ENCODE measurements at places on chromosomes 13 and 19.

DNA sequence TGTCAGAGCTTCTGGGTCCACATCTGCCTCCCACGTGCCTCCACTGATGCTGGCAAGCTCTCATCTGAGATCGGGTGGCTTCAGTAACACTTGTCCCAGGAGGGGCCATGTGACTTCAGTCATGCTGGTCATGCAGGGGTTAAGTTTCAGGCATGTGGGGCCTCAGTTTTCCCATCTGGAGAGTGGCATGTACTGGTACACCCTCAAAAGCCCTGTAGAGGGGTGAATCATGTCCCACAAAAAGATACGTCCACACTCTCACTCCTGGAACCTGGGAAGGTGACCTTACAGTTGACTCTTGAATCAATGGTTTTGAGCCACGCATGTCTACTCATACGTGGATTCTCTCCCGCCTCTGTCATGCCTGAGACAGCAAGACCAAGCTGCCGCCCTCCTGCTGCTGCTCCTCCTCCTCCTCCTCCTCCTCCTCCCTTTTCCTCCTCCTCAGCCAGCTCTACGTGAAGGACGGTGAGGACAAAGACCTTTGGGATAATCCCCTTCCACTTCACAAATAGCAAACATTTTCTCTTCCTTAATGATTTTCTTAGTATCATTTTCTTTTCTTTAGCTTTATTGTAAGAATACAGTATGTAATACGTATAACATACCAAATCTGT is 53.7 kb downstream of the COMP start:
- DNase-seq = no peak

DNA sequence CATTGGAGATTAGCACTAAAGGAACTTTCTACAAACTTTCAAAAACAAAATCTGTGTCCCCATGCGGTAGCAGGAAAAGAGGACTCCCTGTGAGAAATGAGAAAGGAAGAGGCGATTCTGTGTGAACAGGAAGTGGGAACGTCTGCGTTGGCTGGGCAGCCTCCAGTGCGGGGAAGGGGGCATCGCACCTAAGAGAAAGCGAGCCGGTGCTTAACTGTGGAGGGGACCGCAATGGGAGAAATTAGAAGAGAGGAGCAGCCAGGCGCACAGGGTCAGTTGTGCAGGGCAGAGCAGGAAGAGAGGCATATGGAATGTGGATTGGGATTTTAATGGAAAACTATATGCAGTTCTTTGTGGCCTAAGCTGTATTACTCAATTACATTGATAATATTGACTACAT is 77.4 kb upstream of the DOCK9 start:
- no peak for DNase-seq

DNA sequence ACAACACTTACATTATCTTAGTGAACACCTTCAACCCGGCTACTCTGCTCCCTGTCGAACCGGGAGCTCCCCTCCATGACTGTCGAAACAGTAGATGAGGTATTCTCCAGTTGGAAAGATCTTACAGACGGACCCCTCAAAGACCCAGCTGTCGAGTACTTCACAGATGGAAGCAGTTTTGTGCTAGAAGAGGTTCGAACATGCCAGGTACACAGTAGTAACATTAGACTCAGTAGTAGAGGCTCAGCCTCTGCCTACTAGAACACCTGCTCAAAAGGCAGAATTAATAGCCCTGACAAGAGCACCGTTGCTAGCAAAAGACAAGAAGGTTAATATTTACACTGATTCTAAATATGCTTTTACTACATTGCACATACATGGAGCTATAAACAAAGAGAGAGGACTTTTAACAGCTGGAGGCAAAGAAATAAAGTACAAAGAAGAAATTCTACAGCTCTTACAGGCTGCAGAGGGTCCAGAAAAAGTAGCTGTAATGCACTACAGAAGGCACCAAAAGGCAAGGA is 13.6 kb upstream of the SLC15A1 start:
- DNase-seq = no peak

GRCh38 chr13:62847520-62847919 is 1431.9 kb upstream of the PCDH20 start:
- DNase-seq = no peak

DNA sequence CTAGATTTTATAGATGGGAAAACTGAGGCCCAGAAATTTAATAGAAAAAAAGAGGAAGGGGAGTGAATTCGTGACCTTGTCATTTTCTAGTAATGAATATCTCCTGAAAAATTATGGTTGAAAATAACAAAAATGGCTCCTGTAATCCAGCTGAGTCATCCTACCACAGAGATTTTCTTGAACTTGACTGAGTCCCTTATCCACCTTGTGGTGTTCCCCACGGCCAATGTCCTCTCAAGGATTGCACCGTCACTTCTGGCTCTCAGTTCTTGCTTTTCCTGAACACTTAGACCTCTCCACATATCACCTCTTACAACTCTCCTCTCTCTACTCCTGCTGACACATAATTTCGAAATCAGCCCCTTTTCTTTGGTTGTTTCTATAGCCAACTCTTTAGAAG is 1.2 kb upstream of the KATNAL1 start:
- no peak for DNase-seq
